Activated naive CD4-positive, alpha-beta T cell (primary cell): ENCODE measurements at places on chromosomes 16 and 17.

GRCh38 chr17:12521416-12521815 is 144.3 kb upstream of the MYOCD start:
- DNase-seq: no peak

DNA sequence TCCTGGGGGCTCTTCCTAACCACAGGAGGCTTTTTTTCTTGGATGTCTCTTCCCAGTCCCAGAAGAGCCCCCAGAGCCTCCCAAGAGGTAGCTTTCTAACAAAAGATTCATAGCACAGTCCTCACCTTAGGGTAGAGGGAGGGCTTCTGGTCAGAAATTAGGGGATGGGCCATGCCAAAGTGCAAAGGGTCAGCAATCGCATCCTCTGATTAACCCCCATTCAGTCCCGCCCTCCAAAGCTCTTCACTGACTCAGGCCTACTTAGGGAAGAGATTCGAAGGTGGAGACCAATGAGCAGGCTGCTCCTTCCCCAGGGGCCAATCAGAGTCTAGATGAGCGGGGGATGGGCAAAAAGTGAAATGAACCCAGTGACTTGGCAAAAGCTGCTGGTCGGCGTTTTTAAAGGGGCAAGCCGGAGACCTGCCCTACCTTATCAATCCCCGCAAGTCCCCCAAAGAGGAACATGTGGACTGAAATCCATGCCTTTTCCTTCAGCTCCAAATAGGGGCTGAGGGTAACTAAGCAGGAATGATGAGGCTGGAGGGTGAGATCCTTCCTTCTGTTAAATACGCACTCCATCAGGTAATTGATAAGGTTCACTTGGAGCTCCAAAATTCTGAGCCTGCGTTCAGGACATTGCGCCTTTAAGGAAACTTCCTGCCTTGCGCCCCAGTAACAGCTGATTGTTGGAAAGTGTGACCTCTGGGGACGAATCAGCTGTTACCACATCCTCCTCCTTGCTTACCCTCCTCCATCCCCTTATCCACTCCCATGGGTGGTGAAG is 6.9 kb upstream of the TLCD2 start:
- peak; percentile 44 for DNase-seq

- no peak for DNase-seq
Measured at GRCh38 chr17:32862940-32863339, 14.0 kb downstream of the MYO1D start.

DNA sequence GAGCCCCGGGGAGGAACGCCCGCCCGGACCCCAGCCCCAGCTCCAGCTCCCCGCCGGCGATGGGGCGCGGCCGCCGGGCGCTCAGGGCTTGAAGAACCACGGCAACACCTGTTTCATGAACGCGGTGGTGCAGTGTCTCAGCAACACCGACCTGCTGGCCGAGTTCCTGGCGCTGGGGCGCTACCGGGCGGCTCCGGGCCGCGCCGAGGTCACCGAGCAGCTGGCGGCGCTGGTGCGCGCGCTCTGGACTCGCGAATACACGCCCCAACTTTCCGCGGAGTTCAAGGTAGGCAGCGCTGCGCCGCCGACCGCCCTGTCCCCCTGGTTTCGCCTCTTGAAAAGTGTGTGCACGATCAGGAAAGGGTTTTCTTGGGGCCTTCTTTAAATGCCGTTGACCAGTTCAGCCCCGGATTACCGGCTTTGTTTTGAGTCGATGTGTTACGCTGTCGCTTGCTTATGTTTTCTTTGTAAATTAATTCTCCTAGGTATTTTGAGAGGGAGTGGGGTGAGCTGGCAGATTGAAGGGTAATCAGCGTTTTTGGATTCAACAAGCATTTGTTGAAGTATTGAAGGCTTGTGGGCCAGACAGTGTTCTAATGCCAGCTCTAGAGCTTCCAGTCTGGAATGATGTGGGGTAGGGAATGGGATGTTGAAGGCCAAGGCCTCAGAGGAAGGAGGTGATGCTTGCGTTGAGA is 681 bp downstream of the USP43 start:
- DNase-seq: no peak

GRCh38 chr17:43170766-43171585 is at the start of gene NBR1:
NBR1 (plus strand) TSS chr17:43171214; CDS start chr17:43175800, 4,586 bp downstream.
- DNase-seq: peak; percentile 84

GRCh38 chr16:68508013-68508412 is 31.1 kb upstream of the ZFP90 start:
- DNase-seq: no peak

DNA sequence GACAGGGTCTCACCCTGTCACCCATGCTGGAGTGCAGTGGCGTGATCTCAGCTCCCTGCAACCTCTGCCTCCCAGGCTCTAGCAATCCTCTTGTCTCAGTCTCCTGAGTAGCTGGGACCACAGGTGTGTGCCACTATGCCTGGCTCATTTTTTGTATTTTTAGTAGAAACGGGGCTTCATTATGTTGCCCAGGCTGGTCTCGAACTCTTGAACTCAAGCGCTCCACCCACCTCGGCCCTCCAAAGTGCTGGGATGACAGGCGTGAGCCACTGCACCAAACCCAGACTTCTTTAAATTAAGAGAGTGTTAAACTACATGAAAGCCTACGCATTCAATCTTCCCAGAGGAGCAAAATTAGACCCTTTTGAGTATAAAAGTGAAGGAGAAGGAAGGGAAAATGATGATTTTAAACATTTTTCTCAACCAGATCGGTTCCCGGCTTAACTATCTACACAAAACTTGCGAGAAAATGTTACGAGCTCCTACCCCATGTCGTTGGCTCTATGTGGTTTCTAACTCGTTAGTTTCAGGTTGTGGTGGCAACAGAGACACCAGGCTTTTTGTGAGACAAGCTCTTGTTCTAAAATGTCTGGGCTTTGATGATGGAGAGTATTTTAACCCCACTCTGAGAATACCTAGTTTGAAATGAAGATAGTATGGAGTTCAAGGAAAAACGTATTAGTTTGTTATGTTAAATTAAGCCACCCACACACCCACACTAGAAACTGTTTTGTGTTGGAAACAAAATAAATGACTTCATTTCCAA is 26.3 kb downstream of the STAT5B start:
- no peak for DNase-seq

GRCh38 chr17:40176754-40177110 is 538 bp upstream of the RAPGEFL1 start:
- no peak for DNase-seq

- no peak for DNase-seq
Measured at GRCh38 chr16:7482032-7482431, 149.4 kb downstream of the RBFOX1 start.

DNA sequence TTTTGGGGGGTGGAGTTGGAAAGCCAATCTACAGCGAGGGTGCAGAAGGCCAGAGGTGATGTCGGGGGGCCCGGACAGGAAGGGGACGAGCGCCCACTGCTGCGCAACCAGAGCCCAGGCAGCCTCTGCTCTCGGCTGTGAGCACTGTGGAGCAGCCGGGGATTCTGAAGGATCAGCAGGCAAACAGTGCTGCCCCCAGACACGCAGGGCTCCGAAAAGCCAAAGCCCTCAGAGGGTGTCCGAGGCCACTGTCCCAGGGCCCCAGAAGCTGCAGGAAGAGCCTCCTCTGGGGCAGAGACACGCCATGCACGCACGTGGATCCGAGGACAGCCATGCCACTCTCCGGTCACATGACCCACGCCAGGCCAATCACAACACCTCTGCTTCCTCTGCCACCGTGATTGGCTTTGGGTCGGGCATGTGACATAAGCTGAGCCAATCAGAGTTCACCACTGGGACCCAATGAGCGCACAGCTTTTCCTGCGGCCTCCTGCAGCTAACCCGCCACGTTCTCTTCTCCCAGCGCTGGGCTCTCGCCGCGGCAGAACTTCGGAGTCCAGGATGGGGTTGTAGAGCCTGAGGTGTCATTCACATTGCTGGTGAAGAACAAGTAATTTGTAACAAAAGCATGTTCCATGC is 40.7 kb downstream of the ACTG1 start:
- no peak for DNase-seq

- no peak for DNase-seq
Measured at GRCh38 chr17:37527249-37527851, 37.7 kb downstream of the DUSP14 start.

- DNase-seq: no peak
Measured at GRCh38 chr16:49816875-49817274, 39.0 kb downstream of the ZNF423 start.

GRCh38 chr17:47630614-47631013 is 19.1 kb upstream of the KPNB1 start:
- DNase-seq: no peak

- DNase-seq: no peak
Measured at GRCh38 chr16:89084411-89084810, 9.2 kb upstream of the ACSF3 start.

GRCh38 chr17:75144816-75145512 is 9.3 kb downstream of the JPT1 start:
- no peak for DNase-seq

DNA sequence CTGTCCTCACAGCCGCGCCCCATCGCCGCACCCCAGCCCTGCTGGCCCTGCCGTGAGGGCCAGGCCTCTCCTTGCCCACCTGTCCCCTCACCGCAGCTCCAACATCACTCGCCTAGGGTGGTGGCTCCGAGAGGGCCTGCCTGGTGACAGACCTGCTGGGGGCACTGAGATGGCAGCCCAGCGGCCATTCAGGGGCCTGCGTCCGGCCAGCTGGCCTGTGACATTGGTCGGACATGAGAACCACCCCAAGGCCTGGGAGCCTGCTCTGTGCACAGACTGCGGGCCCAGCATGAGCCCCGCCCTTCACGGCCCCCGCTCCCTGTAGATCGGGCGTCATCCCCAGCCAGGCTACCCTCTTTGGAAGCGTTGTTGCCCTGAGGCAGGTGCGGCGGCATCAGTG is 11.8 kb downstream of the NME3 start:
- no peak for DNase-seq

DNA sequence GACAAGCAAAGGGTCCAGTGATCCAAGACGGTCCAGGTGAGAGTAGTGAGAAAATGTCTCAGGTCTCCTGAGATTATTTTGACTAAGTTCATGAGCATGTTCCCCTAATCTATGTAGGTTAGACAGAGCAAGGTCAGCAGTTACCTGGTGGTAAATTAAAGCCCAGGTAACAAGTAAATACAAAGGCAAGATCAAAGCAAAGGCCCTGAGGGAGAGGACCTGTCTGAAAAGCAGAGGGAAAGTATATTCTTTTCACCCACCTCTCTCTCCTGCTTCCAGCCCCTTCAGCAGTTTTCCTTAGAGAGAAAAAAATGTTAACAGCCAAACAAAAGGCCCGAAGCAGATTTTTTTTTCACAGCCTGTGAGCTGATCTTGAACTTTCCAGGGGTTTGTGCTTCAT is 302.7 kb downstream of the MAP2K6 start:
- DNase-seq: no peak

- DNase-seq: no peak
Measured at GRCh38 chr16:35308674-35309073, 1849.3 kb downstream of the TP53TG3F start.

- DNase-seq: no peak
Measured at GRCh38 chr17:65987988-65988387, 203.9 kb downstream of the CEP112 start.

DNA sequence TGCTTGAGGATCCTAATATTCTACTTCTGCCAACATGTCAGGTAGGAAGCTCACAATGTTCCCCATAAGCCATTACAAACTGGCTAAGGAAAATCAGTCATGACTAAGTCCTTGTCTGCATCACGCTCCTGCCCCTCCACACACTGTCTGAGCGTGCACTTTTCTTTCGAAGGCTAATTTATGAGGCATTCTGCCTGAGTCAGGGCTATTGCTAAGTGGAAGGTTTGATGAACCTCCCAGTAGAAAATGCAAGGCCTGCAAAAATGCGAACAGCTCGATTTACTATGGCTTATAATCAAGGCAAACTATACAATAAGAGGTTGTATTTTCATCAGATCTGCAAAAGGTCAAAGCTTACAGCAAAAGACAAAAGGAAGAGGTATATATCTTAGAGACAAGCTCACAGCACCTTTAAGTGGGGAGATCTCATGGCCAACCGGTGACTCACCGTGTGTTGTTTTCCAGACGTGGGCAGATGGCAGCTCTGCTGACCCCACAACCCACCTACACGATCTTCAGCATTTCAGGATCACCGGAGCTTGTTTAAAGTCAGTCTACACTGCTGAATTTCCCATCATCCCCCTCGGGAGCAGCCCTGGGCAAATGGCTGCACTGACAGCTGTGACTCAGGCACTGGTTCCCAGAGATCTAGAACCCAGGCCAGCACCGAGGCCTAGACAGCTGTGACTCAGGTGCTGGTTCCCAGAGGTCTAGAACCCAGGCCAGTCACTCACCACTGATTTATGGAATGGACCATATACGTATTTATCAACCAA is 26.1 kb downstream of the MEAK7 start:
- DNase-seq: no peak

GRCh38 chr17:73060721-73061120 is 31.8 kb downstream of the SLC39A11 start:
- no peak for DNase-seq

GRCh38 chr17:32933881-32934280 is 5.9 kb downstream of the TMEM98 start:
- DNase-seq: no peak

- no peak for DNase-seq
Measured at GRCh38 chr17:9329251-9329921, 246.2 kb downstream of the STX8 start.

DNA sequence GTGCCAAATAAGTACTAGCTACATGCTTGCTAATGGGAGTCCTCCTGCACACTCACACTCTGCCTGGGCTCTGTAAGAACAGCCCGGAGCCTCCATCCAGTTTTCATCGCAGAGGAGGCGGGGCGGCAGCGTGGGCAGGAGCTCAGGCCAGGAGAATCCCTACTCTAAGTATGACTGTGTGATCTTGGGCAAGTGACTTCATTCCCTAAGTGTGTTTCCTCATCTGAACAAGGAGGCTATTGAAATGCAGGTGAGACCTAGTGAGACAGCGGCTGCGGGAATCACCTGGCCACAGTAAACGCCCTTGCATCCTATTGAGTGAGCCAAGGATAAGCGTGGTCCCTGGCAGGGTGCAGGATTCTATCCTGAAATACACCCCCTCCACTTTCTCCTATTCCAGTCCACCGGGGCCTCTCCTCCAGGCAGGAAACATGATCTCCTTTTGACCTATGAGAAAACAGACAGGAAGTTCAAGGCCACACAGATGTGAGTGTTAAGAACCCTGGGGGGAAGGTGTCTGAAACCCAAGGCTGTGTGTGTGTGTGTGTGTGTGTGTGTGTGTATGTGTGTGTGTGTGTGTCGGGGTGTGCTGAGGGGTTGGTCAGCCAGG is 5.2 kb upstream of the RAI1 start:
- no peak for DNase-seq

DNA sequence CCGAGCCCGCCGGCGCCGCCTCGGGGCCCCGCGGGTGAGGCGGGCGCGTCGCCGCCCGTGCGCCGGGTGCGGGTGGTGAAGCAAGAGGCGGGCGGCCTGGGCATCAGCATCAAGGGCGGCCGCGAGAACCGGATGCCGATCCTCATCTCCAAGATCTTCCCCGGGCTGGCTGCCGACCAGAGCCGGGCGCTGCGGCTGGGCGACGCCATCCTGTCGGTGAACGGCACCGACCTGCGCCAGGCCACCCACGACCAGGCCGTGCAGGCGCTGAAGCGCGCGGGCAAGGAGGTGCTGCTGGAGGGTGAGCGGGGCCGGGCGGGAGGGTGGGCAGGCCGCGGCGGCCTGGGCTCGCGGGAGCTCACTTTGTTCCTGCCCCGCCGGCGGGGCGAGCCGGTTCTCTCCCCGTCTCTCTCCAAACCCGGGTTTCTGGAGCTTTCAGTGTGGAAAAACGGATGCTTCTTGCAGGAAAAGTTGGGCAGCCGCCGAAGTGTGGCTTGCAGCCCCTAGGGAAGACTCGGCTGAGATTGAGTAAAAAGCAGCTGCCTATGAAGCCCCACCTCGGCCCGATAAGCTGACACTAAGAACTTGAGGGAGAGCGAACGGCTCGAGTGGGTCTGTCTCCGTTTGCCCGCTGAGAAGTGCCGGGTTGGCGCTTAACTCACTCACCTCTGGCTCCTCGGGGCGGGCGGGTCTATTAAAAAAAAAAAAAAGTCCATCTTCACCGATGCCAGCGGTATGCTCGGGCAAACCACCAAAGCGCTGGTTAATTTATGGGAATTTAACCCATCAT is 677 bp downstream of the SNTB2 start:
- no peak for DNase-seq
